Fibroblast of pulmonary artery (primary cell): ENCODE measurements at places on chromosomes 2 and 18.

- peak; percentile 20 for DNase-seq
These were observed 133.4 kb upstream of the SPATS2L start for GRCh38 chr2:200172944-200173581.

DNA sequence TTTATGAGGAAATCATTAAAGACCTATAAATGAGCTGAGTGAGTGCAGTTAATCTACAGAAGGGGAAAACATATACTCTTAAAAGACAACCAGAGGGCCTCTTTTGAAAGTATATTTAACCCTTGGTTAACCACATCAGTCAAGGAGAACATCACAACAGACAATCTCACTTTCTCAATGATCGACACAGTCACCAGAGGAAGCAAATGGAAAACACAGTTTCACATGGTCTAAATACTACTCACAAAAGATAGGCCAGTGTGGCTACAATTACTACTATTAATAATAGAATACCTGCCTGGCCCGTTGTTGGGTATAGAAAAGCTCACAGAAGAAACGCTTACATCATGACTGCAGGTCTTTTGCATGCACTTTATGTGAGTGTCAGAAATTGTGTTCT lies 426.2 kb downstream of the NCKAP5 start:
- DNase-seq: no peak

DNA sequence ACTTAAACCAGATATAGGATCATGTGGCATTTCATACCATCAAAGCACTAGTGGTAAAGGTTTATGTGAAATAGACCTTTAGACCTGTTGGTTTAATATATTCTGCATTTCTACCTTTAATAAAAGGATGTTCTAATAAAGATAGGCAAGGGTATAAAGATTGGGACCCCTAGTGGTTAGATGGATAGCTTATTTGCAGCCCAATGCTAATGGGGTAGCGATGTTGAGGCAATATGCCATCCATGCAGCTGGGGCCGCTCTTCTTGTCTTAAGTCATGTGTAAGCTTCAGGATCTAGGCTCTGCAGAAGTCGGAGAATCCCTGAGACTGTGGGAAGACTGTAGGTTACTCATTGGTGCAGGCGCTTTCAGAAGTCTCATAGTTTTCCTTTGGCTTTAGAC lies 114.9 kb downstream of the ICOS start:
- DNase-seq: no peak

GRCh38 chr18:74944676-74945075 lies 264.3 kb downstream of the PTGR3 start:
- no peak for DNase-seq

DNA sequence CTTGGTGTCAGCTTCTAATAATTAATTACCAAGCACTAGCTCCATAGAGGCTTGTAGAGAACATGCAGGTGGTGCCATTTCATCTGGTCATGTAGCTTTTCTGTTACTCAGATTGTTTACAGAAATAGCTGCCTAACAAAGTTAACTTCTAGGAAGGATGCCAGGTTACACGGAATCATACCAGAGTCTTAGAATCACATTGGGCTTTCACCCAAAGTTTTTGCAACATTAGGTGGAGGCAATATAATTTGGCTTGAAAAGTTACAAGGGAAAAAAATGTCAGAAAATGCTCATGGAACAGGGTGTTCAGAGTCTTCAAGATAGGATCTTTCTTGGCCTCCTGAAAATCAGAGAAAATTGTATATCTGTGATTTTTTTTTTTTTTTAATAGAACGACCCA lies 135.6 kb downstream of the ARHGAP15 start:
- peak; percentile 88 for DNase-seq
